ENCODE measurements at places on chromosomes 7 and 10.

GRCh38 chr10:70906031-70906783 is 17.8 kb upstream of the PCBD1 start:
- DNase-seq: no peak

GRCh38 chr7:16934722-16935340 is 53.0 kb upstream of the AGR3 start:
- no peak for DNase-seq

- no peak for DNase-seq
Measured at GRCh38 chr7:21617916-21618390, 75.1 kb downstream of the DNAH11 start.

DNA sequence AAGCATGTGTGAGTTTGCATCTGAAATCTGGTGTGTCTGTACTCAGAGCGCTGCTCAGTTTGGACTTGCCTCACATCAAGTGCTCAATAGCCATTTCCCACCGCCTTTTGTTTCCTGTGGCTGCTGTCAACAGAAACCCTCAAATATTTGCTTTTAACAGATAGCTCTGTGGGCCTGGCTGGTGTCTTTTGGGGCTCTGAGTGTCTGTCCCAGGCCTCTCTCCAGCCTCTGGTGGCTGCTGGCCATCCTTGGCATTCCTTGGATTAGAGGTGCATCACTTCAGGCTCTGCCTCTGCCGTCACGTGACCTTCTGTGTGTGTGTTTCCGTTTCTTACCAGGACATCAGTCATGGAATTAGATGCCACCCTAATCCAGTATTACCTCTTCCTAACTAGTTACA is 9.3 kb downstream of the YKT6 start:
- no peak for DNase-seq

GRCh38 chr7:137992104-137992549 is 9.8 kb downstream of the CREB3L2 start:
- DNase-seq: no peak

GRCh38 chr10:89946106-89946505 is 244.7 kb downstream of the KIF20B start:
- DNase-seq: no peak

DNA sequence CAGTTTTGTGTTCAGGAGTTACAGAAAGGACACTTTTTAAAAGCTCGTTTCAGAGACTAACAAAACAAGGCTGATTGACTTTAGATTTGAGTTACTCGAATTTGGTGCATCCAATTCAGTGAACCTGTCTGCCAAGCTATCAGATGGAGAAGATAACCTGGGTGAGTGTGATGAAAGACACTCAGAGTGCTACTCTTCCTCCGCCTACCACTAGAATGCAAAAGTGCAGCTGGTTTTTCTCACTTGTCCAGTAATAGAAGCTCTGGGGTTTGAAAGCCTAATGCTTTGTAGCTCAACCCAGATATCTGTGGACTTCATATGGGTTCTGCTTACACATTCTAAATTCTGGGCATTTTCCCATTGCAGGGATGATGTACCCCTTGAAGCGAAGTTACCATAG is 82.8 kb upstream of the NPY start:
- no peak for DNase-seq

DNA sequence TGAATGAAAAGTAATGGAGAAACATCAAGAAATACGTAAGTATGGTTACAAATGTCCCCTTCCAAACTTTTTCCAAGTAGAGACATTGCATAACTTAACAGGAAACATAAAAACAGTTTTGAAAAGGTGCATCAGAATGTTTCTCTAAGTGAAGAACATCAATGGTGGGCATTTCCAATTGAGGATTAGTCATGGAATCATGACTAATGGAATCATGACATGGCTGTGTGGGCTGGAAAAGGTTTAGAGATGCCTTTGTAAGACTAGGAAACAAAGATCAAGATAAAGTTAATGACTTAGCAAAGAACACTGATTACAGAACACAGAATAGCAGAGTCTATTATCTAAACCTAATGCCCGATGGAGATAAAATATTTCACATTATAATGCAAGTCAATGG is 272.0 kb downstream of the HPSE2 start:
- DNase-seq: no peak

DNA sequence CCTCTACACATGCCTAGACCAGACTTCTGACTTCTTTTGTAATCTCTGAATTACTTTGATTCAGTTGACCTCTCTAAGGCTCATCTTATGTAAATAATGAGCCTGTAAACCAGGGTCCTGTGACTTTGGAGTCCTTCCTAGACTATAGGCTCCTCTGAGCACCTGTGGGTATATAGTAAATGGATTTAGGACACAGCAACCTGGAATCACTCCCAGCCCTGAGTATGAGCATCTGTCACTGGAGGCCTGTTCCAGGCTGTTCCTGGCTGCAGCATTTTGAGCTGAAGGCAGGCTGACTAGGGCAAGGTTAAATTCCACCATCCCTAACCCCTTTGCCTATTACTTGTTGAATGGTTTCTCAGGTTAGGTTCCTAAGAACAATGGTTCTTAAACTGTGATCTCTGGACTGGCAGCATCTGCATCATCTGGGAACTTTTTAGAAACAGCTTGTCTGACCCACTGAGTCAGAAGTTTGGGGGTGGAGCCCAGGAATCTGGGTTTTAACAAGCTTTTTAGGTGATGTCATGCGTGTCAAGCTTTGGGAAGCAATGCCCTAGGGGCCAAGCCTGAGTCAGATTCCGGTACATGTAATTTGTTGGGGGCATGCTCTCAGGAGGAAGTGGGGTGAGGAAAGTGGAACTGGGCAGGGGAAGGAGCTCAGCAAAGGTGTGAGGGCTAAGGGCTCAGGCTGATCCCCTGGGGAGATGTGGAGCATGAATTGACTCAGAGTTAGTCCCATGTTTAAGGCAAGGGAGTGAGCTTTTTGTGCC is 28.2 kb downstream of the MINDY4 start:
- no peak for DNase-seq

DNA sequence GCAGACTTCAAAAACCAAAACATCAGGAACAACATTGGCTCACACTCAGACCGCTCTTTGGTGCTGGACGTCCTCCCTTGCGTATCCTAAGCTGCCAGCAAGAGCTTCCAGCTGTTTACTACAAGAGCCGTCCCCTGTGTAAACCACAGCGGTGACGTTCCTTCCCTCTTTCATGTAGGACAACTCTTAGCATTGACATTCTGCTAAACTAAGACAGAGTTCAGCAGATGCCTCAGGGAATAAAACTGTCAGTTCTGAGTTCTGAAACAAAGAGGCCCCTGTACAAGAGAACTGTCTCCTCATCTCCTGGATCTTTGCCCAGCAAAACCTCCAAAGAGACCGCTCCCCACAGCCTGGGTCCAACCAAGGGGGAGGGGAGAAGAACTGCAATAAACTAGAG is 57.8 kb upstream of the OPALIN start:
- DNase-seq: no peak

DNA sequence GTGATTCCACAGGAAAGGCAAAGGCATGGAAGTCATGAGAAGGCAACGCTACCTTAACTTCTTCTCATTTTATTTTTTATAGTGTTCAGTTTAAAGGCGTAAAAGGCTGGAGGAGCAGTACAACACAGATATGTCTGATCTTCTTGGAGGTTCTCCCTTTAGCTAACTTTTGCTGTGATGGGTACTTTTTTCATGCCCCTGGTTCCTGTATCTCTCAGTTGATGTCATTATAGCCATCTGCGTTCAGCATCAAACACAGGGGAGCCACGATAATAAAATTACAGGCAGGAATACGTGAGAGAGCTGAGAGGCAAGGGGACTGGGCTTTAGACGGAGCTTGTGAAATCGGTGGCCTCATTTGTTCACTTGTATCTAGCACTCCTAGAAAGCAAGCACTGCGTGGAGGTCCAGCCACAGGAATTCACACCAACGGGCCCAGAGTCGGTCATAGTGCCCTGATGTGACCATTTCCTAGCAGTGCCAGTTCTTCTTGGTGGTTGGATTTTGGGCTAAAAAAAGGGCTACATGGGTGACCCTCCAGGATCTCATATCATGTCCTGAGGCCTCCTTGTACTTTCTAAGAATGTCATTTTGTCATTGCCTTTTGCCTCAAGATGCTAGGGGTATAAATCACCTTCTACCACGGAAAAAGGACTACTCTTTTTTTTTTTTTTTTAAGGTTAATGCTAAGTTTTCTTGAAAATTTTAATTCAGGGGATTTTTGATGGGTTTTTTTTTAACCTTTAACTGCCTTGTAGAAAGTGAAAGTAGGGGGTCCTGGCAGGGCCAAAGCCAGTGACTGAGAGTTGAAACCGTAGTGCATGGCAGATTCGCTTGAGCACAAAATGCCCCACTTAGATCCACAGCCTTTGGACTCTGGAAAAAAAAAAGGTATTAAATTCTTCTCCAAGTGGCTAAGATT is 191.5 kb downstream of the CELF2 start:
- DNase-seq: no peak

DNA sequence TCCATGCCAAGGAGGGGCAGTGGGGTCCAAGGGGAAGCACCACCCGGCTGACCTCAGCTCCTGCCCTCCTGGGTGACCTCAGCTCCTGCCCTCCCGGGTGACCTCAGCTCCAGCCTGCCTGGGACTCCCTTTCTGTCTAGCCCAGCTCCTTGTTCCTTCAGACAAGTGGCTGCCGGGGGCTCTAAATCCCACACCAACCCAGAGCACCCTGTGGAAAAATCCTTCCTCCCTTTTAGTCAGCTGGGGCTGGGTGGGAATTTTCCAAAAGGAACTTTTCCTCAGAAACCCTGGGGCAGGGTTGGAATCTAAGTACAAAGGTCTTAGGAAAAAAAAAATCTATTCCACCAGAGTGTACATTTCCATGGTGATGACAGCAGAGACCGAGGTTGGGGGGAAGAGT is 36.3 kb downstream of the AKR1B1 start:
- no peak for DNase-seq

- no peak for DNase-seq
Measured at GRCh38 chr7:107961405-107961804, 41.6 kb downstream of the LAMB1 start.

DNA sequence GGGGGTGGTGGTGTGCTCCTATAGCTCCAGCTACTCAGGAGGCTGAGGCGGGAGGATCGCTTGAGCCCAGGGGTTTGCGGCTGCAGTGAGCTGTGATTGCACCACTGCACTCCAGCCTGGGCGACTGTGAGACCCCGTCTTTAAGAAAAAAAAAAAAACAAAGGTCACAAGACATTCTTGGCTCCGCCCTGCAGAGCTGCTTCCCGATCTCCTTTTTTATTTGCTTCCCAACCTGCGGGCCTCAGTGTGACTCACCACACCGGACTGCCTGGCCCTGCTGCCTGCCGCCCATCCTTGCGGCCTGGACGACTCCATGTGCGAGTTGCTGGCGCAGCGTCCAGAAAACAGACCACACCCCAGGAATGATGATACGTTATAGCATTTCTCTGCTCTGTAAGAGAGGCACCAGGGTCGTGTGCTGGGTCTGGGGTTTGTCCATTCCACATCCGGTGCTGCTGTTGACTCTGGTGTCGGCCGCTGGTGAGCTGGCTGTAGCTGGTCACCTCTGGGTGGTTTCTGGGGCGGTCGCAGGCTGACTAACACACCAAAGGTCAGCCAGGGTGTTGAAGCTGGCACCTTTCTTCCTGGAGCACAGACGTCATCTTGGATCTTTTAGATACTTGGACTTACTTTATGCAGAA is 123.6 kb downstream of the TCF7L2 start:
- DNase-seq: no peak

DNA sequence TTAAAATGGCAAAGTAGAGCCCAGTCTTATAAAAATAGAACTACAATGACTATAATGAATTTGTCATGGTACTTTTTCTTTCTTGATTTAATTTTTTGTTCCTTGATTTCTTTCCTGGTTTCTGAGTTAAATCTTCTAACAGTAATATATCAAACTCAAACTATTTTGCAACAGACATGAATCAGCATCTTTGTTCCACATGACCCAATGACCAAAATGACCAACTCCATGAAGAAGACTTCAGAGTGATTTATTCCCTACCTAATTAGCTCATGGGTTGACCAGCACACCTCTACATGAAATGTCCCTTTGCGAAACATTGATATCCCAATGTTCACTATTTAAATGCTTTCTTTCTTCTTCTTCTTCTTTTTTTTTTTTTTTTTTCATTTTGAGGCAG is 30.9 kb downstream of the NMT2 start:
- DNase-seq: no peak

- peak; percentile 7 for DNase-seq
Measured at GRCh38 chr7:132455378-132455777, 120.9 kb downstream of the PLXNA4 start.

DNA sequence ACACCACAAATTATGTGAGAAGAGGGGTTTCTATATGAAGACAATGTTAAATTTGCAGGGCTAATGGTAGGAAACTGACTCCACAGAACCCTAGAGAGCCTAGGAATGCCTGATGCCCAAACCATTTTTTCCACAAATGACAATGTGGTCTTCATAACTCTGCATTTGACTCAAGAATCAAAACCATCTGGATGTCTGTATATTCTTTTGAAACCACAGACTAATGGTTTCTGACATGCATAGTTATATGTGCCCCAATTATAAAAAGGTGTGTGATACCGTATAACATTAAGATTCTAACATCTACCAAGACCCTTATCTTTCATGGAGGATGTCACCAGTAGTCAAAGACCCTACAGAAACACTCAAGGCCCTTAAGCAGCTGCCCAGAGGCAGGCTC is 20.3 kb downstream of the SEC61G start:
- no peak for DNase-seq

- no peak for DNase-seq
Measured at GRCh38 chr10:69043931-69044531, 43.9 kb upstream of the SRGN start.

DNA sequence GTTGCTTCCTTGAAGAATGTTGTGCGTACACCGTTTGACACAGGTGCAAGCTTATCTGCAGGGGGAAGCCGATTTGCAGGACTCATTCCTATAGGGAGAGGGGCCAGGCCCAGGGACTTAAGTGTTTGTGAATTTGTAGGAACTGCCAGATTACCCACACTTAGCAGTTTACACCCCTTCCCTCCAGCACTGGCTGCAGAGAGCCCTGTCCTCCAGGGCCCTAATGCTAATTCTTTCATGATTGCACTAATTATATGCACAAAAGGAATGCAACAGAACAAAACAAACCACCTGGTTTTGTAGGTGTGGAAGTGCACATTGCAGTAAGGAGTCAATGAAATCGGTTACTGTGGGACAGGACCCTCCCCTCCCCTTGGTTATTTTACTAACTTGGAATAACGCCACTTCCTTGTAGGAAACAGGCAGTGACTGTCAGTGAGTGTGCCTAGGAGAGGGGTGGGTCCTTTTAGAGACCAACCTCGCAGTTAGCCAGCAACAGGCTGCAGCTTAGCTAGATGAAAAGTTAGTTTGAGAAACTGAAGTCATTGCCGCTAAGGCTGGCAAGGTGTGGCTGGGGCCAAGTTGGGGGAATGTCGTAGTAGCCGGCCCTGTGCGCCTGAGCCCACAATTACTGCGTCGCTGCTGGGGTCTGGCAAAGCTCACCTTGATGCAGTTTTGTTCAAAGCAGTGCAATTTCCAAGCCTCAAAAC is 60.6 kb downstream of the CUX1 start:
- no peak for DNase-seq

All from activated naive CD4-positive, alpha-beta T cell (primary cell).